ENCODE measurements at places on chromosomes 2 and 18.
A peak's percentile ranks its signal among the peaks of the same experiment; 100 is the strongest.

DNA sequence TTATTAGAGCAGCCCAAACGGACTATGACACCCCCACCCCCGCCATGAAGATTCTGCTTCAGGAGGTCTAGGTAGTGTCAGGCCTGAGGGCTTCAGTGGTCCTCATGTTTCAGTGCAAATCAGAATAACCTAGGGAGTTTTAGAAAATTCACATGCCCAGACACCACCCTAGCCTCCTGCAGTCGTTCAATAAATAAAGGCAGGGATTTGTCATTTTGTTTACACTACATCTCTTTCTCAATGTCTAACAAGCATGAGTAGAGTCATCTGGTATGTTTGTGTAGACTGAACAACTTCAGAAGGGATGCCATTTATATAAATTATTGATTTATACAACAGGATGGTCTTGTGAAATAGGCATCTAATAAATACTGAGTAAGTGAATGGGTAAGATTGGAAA, 112.1 kb upstream of the SERPINE2 start:
- no peak for DNase-seq

DNA sequence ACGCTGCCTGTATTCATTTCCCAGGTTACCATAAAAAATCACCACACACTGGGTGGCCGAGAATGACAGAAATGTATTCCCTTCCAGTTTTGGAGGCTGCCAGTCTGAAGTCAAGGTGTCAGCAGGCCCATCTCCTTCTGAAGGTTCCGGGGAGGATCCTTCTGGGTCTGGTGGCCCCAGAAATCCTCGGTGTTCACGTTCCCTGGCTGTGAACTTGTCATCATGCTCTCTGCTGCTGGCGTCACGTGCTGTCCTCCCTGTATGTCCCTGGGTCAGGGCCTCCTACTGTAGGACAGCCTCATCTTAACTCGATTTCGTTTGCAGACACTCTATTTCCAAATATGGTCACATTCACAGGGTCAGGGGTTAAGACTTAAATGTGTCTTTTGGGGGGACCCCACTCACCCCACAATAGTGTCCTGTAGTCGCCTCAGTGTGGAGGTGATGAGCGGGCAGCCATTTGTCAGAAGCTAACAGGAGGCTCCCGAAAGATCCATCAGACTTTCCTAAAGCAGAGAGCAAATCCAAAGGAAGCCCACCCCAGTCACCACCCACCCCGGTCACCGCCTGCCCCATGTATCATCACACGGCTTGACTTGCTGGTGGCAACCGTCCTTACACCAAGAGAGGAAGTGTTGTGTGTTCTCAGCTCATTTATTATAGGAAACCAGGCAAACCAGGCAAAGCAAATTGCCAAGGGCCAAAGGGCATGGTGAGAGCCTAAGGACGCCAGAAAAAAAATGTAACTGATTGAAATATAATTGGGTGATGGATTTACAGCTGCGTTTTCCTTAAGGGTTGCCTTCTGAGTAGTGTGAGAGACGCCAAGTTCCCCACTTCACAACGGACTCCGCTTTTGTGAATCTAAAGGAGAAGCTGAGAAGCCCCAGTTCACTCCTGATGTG, 148.8 kb upstream of the ZNF236 start:
- DNase-seq: no peak

- no peak for DNase-seq
These were observed 17.1 kb downstream of the HS6ST1 start for GRCh38 chr2:128301501-128301966.

DNA sequence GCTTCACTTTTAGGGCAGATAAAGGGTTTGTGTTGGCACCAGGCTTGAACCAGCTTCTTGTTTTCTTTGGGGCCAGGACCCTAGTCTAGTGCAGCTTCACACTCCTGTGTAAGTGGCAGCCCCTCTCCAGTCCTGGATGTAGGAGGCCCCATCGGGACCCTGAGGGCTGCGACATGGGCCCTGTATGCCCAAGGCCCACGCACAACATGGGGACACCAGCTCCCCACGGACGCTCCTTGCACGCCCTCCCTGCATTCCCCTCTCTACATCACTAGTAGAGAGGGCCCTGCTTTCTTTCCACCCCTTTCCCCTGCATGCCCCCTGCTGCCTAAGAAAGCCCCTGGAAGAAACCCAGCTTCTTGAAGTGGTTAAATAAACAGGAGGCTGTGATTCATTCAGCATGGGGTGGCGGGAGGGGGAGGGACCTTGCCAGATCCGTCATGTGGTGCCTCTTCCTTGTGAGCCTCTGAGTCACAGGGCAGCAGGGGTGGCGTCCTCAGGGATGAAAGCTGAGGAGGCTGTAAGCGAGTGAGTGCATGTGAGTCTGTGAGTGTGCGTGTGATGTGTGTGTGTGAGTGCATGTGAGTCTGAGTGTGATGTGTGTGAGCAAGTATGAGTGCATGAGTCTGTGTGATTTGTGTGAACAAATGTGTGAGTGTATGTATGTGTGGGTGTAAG, 42.5 kb downstream of the COPS8 start:
- no peak for DNase-seq

DNA sequence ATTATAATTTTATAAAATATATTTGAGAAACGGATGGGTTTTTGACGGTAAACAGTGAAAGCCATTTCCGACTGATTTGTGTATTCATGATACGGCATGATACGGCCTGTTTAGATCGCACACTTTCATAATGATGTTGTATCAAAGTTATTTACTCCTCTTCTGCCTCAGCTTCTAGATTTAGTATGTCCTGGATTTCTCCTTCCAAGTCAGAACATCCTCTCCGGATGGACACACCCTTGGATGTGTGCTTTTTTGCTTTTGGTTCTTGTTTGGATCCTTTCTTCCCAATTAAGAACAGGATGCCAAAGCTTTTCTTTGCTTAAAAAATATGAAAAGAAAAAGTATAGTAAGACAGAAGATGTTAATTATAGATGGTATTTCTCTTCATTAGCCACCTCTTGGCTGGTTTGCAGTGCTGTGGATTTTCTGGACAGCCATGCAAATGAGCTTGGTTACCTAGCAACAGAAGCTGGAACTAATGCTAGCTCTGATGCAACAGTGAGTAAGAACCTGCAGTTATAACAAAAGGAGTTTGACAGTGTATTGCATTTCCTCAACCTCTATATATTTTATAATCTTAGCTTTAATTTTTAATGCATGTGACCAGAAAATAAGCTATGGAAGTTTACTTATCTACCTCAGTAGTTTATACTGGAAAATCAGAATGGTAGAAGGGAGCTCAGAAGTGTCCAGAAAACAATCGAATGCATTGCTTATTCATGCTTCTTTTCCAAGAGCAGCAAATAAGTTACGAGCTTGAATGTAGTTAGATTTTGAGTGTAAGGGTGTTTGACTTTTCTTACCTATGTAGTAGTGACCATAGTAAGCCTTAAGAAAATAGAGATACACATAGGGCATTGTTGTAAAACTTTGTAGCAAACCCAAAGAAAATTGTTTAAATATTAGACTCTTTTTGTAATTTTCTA, 27.9 kb downstream of the RMND5A start:
- no peak for DNase-seq

DNA sequence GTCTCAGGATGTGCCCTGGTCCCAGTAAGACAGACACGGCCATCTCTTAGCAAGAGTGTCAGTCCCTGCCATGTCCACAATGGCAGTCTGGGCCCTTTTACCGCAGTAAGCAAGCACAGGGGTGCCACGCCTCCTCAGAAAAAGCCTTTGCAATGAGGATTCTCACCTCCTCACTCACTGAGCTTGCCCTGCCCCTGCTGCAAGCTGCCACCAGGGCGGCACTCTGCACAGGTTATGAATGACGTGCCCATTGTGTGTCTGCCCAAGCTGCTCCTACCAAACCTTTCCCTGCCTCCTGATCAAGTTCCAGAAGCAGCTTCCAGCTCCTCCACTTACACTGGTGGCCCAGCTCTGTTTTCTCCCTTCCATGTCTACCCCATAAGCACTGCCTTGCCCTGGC, 23.3 kb downstream of the ERCC3 start:
- no peak for DNase-seq

DNA sequence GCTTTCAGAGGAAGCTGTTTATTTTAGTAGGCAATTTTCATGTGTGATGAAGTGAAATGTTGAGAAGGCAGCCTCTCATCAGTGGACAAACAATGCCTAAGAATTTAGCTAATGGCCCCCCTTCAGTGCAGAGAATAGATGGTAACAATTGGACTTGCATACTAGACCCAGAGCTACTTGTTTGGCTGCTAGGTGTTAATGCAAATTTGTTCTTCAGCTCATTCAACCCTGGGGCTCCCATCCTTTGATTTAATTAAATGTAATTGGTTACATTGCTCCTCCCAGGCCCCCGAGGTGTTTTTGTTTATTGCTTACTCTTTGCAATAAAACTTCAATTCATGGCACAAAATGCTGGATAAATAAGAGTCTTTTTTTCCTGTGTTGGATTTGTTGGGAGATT, 68.6 kb downstream of the CAMKMT start:
- DNase-seq: no peak

DNA sequence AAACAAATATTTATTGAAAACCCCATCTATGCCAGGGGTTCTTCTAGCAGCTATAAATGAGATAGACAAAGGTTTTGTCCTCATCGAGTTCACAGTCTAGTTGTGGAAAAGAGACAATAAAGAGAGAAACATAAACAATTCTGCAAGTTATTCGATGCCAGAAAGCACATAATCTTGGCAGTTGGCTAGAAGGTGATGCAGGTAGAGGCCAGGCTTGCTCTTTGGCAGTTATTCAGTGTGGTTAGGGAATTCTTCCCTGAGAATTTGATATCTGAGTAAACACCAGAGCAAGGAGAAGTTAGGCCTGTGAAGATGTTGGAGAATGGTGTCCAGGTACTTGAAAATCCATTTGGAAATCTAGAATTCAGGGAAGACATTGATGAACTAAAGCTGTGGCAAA, 547.4 kb downstream of the SLC4A3 start:
- no peak for DNase-seq

DNA sequence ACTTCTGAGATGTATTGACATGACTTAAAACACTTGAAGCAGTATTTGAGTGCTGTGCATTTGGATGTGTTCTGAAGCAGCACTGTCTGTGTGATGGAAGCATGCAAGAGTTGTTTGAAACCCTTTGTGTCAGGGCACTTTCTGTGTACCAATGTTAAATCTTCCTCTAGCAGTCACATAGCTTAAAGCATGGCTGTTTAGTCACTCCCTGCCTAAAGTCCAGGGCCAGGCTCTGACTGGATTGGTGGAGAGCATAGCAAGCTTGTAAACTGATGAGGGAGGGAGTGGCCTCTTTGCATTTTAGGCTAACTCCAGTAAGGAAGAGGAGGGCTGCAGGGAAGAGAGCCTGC, 73.5 kb downstream of the MYO1B start:
- no peak for DNase-seq

- no peak for DNase-seq
These were observed 251.3 kb upstream of the ETAA1 start for GRCh38 chr2:67145851-67146250.

- no peak for DNase-seq
These were observed 58.5 kb downstream of the SMAD7 start for GRCh38 chr18:48892146-48892855.

DNA sequence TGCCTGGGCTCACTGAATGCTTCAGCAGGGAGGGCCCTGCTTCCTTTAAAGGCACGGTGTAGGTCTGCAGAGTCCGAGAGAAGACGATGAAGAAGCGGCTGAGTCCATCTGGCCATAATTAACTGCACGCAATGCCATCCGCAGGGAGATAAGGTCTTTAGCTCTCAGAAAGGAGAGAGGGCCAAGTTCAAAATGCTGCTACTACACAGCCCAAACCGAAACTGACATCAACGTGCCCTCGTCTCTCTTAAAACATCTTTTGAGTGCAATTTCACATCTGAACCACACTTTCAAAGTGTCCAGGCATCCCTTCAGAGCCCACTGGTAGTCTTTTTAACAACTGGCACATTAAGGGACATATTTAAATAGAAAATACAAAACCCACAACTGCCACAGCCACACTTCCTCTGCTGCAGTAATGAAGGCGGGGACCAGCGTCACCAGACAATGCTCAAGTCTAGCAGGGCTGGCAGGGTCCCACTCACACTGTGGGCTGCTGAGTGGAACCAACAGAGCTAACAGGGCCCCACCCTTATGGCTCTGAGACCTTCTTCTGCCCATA, 35.8 kb downstream of the ST3GAL5 start:
- peak; percentile 64 for DNase-seq

DNA sequence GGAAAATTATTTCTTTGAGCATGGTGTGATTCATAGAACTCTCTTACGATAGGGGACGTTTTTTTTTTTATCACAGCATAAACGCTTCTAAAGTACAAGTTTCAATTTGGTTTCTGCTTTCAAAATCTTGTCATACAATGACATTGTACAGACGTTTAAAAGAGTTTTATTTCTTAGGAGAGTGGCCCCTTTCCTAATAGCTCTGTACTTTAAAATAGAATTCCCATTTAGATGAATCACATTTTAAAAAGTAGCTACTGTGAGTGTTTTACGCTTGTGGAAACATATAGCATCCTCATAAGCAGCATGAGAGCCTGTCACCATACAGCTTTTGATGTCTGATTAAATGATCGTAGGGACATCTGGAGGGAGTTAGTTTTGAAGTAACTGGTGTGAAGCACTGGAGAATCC, 510.9 kb downstream of the PARD3B start:
- DNase-seq: no peak

- DNase-seq: peak; percentile 14
These were observed at the start of gene CAPG for GRCh38 chr2:85409845-85410583. TSS of gene CAPG (minus strand) at chr2:85410366. CDS start at chr2:85402145, 8,221 bp downstream.

DNA sequence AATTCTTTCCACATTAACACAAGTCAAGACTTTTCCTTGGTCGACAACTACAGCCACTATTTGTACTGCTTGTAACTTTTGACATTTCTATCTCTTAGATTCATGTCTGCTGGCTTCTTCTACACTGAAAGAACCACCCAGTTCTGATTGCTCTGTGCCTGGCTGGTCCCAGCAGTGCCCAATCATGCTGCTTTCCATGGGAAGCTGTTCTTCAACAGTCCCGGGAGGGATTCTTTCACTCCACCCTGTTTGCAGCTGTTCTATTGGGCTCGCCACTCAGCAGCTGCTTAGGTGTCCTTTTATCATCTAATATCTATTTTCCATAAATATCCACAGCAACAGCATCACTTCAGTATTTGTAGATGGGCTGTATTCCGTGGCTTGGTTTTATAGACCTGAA, 471.1 kb upstream of the SMIM21 start:
- no peak for DNase-seq

GRCh38 chr2:45882707-45883602, 231.5 kb downstream of the PRKCE start:
- no peak for DNase-seq

- no peak for DNase-seq
These were observed 621.9 kb upstream of the SOX11 start for GRCh38 chr2:5070257-5070656.

DNA sequence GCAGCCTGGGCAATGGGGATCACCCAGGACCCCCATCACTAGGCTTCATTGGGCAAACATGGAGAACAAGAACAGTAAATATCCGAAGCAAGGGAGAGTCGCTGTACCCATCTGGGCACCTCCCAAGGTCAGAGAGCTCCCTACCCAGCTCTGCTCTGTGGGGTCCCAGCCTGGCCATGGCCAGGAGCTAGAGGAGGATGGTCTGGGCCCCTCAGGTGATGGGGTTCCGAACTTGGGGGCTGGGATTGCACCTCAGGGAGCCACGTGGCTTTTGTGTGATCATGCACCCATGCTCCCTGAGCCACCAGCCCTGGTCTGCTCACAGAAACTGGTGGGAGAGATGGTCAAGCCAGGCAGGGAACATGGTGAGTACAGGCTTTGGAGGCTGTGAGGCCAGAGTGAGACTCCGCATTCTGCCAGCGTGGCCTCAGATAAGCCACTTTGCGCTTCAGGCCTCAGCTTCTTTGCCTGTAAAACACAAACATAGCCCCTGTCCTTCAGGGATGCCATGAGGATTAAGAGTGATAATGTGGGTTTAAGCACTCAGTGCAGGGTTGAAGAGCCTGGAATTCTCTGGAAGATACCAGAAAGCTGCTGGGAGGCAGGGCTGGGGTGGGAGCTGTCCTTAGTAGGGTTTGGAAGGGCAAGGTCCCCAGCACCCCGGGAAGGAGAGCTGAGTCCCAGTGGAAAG, 3.0 kb upstream of the NMUR1 start:
- DNase-seq: no peak
